ENCODE measurements at places on chromosomes 11 and 22.

DNA sequence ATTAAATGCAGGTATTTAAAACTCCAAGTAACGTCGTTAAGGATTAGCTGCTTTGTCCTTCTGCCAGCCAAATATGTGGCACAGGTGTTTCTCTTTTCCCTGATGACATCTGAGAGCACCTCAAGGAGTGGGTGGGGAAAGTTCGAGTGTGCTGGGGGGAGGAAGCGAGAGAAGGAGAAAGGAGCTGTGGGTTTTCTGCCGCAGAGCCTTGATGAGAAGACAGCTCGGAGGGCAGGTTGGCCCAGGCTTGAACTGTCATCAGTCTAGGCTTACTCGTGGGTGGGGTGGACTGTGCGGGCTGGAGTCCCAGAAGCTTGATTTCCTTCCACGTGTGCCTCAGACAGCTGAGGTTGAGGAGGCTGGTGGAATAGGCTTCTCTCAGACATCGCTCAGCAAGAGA is 15.2 kb upstream of the SORL1-AS1 start:
- no peak for DNase-seq

GRCh38 chr11:43937434-43938411 is 4.7 kb upstream of the C11orf96 start:
- no peak for DNase-seq

DNA sequence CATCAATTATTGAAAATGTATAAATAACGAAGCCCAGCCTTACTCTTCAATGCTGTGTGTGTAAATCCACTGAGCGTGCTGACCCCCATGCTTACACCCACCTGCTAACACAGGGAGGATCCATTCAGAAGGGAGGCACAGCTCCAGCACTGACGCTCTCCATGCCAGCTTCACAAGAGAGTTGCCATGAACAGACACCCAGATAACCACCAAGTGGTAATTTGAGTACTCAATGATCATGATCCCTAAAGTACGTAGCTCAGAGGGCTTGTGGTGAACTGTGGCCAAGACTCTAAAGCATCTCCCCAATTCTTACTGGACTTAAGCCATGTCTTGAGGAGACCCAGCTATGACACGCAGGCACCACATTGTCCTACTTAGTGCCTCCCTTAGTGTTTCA is 98.7 kb downstream of the IGLL1 start:
- no peak for DNase-seq

DNA sequence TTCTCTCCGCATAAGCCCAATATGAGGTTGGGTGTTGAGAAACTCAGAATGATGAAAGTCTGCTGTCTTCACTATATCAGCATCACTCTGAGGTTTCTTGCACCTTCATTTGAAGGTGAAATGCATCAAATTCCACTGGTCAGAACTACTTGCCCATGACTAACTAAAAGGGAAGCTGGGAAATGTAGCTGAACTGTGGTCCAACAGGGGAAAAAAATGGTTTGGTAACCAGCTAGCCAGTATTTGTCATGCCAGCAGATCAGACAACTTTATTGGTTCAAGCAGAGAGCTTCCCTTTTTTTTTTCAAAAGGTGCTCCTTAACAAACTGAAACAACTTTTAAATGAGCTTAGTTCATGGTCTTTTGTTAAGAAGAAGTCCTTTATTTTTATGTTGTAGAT is 14.2 kb upstream of the PIK3C2A start:
- DNase-seq: no peak

GRCh38 chr11:134749040-134749839 is 337.2 kb upstream of the B3GAT1 start:
- no peak for DNase-seq
